ENCODE measurements at places on chromosomes 2 and 18.
A peak's percentile ranks its signal among the peaks of the same experiment; 100 is the strongest.

GRCh38 chr2:60989259-60989658 lies 28.3 kb upstream of the PEX13 start:
- no peak for DNase-seq

- DNase-seq: no peak
Measured at GRCh38 chr2:40303746-40304145, 148.1 kb downstream of the SLC8A1 start.

DNA sequence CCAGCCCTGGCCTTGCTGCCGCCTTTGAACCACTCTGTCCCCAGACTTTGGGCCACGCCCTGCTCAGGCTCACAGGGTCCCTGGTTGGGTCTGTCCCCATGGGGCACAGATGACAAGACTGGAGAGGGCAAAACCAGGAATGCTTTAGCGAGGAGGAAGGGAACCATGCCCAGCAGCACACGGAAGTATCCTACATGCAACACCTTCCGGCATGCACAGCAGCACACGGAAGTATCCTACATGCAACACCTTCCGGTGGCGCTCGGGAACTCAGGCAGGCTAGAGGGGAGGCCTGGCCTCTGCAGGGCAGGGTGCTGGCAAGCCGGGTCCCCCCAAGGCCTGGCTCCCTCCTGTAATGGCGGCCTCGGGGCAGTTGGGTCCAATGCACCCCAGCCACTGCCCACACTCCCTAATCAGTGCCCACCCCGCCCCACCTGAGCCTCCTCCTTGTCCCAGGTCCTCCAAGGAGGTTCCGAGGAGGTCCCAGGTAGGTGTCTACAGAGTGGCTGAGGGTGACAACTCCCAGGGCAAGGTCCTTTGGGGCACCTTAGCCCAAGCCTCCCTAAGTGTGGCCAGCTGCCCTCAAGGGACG lies 33.6 kb upstream of the SNED1 start:
- no peak for DNase-seq

- DNase-seq: no peak
Measured at GRCh38 chr18:75003764-75004690, 204.9 kb downstream of the PTGR3 start.

DNA sequence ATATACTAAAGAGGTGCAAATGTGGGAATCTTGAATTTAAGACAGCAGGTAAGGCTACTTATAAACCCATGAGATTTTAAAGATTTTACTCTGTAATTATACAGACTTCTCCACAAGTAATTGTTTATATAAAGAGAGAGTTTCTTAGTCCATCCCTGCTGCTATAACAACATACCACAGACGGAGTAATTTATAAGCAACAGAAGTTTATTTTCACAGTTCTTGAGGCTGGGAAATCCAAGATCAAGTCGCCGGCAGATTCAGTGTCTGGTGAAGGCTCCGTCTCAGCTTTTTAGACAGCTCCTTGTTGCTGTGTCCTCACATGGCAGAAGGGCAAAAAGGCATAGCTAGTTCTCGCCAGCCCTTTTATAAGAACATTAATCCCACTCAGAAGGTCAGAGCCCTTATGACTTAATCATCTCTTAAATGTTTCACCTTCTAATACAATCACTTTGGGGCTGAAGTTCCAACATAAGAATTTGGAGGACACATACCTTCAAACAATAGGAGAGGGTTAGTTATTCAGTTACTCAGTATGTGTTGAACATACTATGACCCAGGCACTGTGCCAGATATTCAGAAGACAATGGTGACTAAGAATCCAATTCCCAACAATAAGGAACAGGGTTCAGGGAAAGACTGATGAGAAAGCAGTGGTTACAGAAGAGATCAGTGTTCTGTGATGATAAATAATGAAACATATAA lies 466.0 kb downstream of the RIT2 start:
- peak; percentile 3 for DNase-seq

- DNase-seq: peak; percentile 50
Measured at GRCh38 chr2:240913810-240914644, 7.9 kb downstream of the CROCC2 start.

DNA sequence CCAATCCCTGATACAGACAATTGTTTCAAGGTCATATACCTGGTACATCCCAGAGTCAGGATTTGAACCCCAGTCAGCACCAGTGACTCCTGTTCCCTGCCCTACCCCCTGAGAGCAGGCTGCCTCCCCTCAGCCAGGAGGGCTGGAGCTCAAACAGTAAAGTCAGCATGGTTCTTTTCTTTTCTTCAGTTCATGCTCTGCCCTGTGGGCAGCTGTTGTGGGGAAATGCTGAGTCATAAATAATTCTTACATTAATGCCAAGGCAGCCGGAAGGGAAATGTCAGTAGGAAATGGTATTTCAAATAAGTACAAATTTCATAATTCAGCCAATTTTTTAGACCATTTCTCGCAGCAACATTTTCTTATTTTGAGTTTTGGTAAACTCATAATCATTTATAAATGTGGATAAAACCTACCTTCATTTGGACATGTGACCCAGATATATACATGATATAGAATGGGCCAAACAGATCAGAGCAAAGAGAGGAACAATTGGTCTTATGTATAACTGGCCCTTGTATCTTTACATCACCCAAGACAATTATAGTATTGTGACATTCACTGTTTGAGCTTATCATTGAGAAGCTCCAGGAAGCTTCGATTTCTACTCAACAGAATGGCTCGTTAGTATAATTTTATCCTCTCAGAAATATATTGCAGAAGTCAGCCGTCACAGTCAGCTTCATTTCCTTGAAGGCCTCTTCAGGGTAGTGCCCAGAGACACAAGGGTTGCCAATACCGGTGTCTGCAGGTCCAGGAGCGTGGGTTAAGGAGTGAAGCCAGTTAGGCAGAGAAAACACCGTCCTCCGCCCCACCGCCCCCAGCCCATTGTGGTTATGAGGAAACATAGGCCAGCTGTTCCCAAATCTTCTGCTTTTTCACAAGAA lies 28.0 kb upstream of the SCYGR1 start:
- DNase-seq: peak; percentile 55

DNA sequence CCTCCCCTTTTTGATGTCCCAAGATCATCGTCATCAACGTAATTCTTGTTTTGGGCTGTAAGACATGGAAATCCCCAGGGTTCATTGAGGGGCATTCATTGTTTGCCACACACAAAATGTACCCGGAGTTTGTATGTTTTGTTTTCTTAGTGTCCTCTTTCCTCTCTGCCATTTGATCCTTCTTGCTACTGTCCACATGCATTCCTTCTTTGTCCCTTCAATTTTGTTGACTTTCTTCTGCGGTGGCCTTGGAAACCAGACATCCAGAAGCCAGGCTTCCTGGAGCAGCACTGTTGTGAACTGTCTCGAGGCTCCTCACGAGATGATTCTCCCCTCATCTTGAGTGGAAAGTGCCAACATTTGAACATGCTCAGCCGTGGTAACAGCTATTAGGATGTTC lies 24.8 kb downstream of the IGFBP2 start:
- DNase-seq: no peak

All from fibroblast of skin of right biceps (primary cell).